CD4-positive, alpha-beta memory T cell (primary cell): ENCODE measurements at places on chromosomes 12 and 14.

DNA sequence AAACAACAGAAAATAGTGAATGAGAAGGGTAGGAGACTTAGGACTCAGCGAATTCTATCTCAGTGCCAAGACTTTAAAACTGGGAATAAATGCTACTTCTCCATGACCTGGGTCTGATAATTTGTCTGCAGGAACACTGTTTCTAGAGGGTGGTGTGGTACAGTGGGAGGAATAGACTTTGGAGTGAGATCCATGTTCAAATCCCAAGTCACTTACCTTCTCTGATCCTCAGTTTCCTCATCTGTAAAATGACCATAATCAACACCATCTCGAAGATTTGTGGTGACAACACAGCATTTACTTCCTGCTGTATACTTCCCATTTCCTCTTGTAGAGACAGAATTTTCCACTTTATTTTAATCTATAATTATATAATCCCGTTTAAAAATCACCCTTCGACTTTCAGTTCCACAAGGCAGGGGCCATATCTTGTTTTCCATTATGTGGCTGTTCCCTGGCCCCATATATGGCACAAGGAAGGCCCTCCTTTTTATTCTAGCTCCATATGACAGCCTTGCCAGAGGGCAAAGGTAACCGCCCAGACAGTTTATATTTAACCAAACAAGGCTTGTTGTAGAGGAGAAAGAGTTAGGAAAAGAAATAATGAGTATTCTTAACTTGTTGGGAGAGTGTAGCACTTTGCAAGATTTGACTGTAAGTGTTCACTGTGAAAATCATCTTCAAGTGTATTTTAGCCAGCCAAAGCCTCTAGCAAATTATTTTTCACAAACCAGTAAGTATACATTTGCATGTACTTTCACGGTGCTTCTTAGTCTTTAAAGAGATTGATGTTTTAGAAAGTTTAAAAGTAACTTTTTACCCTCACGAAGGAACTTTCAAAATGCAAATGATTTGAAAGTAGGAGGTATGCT lies 243.1 kb downstream of the AKAP6 start:
- no peak for DNase-seq

- no peak for DNase-seq
Observed at GRCh38 chr14:21680072-21680471, 6.5 kb upstream of the OR4E1 start.

GRCh38 chr12:58357511-58357910 lies 416.1 kb downstream of the ATP23 start:
- DNase-seq = no peak

GRCh38 chr14:94623856-94624499 lies 11.8 kb downstream of the SERPINA3 start:
- DNase-seq = no peak

DNA sequence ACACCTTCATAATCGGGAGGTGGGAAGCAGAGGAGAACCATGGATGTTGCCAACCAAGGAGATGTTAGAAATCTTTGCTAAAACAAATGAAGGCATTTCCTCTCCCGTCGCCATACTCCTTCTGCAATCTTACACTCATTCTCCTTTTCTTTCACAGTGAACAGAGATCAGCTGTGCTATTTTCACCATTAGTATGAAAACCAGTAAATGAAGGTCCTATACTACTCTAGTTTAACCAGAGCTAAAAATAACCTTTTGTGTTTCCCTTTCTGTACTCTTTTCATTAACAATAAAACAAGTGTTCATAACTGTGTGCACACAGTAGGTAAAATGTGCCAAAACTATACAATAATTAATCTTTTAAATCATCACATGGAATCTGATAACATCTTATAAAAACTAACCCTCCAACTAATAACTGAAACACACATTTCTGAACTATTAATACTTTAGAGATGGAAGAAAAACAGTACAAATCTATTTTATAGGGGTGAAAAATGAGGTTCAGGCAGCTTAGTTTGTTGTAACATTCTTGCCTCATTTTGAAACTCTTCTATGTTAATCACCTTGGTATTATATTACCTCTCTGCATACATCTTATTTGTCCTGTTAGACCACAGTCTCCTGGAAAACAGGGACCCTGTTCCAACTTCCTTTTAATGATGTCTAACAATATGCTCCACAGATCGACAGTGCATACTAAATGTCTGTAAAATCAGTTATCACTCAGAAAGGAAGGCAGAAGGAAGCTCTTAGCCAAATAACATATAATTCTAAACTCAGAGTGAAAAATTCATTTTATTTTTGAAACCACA lies 69.5 kb downstream of the SPPL3 start:
- no peak for DNase-seq

DNA sequence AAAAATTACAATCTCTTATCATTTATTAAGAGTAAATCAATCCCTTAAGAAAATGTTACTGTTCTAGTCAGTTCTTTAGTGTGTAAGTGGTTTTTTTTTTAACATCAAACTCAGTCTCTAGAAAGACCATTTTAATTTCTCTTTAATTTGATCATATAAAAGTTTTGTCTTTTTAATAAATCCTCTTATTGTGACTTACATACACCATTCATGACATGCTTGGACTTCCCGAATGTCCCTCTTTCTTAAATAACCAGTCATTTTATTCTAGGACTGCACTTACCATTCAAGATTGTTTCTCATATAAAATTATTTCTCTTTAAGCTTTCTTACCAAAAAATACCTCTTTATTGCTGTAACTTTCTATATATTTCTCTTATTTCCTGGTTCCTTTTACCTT lies 60.8 kb upstream of the EVL start:
- DNase-seq = no peak

- no peak for DNase-seq
Observed at GRCh38 chr12:66359300-66359699, 57.0 kb downstream of the HELB start.

GRCh38 chr12:38775457-38775856 lies 129.9 kb downstream of the CPNE8 start:
- DNase-seq = no peak

DNA sequence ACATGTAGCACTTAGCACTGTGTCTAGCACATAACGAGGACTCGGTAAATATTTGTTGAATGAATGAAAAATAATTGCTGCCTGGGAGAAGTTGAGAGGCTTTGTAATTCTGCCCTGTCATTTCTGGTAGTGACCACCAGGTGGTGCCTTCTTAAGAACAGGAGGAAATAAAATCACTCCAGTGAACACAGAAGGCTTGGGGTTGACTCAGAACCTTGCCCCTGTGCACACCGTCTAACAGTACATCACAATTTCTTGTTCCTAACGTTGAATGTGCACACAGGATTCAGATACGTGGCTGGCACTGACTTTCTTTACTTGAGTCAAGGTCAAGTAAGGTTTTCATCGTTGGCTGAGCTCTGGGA lies 91.8 kb downstream of the RGS6 start:
- peak; percentile 22 for DNase-seq

DNA sequence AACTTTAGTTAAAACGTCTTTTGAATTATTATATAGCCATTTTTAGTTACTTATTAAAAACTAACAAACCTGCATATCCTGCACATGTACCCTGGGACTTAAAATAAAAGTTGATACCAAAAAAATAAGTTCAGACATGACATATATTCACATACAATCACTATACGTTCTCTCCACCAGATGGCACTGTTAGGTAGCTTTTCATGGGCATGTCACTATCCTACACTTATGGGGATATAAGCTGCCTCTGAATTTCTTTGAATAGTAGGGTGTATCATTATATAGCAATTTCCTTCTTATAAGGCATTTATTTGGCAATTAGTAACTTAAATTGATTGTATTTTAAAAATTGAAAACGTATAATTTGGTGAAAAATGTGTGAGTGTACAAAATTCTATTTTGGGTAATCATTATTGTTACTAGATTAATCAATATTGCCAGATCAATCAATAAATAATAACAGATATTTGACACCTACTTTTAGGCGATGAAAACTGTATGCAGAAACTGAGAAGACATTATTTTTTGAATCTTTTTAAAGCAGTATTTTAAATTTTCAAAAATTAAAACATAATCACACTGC lies 31.8 kb upstream of the OR10A7 start:
- DNase-seq = peak; percentile 51

DNA sequence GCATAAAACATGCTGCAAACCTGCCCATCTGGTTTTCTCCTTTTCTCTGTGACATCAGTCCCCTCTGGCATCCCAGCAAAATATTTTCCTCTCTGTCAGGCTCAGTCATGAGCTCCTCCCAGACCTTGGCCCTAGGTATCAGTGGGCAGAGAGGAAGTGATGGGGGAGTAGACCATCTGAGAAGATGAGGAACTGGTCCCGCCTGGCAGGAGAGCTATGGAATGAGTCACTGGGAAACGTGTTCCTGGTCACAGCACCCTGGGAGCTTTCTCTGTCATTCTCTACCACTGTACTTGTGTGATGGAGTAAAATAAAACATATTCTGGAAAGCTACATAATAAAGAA lies 5.0 kb upstream of the SRSF9 start:
- no peak for DNase-seq

GRCh38 chr14:102201353-102201738 lies 61.6 kb downstream of the WDR20 start:
- no peak for DNase-seq

DNA sequence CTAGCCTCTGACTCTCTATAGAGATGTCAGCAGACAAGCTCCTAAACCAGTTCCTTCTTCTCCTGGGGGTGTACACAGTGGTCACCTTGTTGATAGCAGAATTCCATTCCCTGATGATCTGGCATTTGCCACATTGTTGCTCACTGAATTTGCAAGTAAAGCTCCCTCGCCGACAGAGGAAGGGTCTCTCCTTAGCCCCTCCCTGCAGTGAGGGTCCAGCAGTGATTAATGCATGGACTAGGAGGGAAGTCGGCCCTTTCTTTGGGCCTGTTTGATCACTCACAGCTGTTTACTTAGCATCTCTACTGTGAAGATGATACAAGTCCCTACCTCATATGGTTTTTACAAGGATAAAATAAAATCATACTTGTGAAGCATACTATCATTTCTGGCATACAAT lies 23.3 kb upstream of the APPL2 start:
- no peak for DNase-seq

DNA sequence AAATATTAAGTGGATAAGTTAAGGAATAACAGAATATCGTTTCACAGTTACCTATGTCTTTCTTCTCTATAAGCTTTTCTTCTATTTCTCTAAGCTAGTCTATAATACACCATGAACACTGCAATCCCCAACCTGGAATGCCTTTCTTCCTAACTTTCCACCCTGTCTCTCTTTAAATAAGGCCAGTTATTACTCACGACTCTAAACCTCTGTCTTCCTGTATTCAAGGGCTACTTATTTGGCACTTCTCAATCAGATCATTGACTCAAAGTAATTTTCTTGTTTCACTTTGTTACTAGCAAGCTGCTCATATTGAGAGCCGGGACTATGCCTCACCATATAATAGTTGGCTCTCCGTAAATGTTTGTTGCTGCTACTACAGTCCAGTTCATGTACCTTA lies 13.5 kb downstream of the FERMT2 start:
- no peak for DNase-seq

GRCh38 chr12:118015944-118016343 lies 559 bp upstream of the RFC5 start:
- no peak for DNase-seq

GRCh38 chr12:26088998-26089397 lies 35.8 kb downstream of the BHLHE41 start:
- no peak for DNase-seq
